ENCODE measurements at places on chromosomes 7 and 10. TPM values are rescaled to one million over a fixed set of nuclear protein-coding genes. Genes with fewer than 3 reads are reported as not detected.

DNA sequence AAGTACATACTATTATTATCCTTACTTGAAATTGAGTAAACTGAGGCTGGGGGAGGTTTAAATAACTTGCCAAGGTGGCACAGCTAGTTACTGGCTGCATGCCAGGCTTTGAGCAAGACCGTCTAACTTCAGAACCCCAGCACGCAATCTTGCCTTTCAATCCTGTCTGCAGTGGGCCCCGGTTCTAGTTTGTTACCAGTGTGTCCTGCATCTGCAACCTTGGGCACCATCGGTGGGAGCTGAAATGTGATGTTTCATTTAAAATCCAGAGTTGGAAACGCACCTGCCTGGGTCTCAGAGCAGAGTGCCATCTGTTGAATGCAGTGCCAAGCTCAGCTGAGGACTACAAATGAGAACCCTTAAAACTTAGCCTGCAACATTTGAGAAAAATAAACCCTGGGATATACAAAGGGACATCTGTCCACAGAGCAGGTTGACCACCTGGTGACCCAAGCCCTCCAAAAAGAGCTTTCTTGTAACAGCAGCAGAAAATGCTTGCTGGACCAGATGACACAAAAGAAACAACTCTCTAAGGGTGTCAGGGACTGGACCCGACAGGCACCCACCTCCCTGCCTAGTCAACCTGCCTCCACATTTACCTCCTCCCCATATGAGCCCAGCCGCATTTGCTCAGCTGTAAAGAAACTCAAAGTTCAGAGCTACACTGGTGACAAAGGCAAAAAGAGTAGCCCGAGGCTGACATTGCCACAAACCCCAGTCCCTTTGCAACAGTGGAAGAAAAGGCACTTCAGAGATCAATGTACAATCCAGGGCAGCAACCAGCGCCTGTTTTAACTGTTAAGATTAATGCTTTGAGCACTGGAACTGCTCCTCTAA is 1.7 kb downstream of the SH3PXD2A start:
- DNase-seq = no peak

GRCh38 chr10:3636356-3637181 is 148.4 kb downstream of the KLF6 start:
- no peak for DNase-seq

- DNase-seq = no peak
Measured at GRCh38 chr10:102090772-102091171, 25.6 kb downstream of the HPS6 start.

DNA sequence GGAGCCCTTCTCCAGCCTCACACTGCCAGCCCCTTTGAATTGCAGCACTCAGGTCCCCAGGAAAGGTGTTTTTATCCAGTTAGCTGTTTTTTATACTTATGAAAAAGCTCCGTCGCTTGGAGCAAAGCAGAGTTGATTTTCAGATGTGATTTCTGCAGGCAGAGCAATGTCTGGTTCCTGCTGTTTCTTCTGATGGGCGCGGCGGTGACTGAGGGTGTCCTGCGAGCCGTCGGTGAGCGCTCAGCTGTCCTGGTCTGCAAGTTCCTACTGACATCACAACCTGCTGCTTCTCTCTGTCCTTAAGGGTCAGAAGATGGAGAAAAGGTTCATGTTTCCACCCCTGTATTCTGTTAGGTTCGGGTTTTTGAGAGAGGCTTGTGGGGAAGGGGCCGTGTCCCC is 109.6 kb upstream of the FAM20C start:
- no peak for DNase-seq

GRCh38 chr10:15515202-15515601 is 144.1 kb upstream of the FAM171A1 start:
- DNase-seq = no peak

DNA sequence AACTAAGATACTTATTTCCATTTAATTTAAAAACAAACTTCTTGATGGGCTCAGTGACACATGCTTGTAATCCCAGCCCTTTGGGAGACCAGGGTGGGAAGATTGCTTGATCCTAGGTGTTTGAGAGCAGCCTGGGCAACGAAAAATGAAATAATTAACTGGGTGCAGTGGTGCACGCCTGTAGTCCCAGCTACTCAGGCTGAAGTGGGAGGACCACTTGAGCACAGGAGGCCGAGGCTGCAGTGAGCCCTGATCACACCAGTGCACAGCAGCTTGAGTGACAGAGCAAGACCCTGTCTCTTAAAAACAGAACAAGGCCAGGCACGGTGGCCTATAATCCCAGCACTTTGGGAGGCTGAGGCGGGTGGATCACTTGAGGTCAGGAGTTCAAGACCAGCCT is 37.4 kb downstream of the AVL9 start:
- DNase-seq = no peak

GRCh38 chr10:58993480-58994221 is 182.8 kb upstream of the PHYHIPL start:
- DNase-seq = no peak

DNA sequence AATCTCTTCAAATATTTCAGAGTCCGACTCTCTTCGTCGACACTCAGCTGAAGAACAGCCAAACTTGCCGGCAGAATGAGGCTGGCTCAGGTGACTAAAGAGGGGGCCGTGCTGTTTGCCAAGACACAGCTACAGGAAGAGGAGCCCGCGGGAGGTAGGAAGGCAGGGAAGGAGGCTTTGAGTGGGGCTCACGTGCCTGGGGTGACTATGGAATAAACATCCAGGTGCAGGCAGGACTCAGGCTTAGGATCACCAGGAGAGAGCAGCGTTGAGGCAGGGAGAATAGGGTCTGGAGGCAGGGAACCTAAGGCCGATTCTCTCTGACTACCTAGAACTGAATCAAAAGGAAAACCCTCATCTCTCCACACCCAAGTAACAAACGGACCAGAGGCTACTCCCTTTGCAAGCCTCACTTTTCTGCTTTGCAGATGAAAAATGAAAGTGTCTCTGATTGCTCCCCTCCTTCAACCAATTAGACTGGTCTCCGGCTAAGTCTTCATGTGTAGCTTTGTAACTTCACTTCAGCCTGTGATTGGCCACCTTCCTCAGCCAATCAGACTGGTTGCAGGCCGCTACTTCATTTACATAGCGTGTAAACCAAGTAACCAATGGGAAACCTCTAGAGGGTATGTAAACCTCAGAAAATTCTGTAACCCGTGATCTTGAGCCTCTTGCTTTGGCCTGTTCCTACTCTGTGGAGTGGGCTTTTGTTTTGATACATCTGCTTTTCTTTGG is 19.7 kb upstream of the BNIP3 start:
- DNase-seq = peak; percentile 42

DNA sequence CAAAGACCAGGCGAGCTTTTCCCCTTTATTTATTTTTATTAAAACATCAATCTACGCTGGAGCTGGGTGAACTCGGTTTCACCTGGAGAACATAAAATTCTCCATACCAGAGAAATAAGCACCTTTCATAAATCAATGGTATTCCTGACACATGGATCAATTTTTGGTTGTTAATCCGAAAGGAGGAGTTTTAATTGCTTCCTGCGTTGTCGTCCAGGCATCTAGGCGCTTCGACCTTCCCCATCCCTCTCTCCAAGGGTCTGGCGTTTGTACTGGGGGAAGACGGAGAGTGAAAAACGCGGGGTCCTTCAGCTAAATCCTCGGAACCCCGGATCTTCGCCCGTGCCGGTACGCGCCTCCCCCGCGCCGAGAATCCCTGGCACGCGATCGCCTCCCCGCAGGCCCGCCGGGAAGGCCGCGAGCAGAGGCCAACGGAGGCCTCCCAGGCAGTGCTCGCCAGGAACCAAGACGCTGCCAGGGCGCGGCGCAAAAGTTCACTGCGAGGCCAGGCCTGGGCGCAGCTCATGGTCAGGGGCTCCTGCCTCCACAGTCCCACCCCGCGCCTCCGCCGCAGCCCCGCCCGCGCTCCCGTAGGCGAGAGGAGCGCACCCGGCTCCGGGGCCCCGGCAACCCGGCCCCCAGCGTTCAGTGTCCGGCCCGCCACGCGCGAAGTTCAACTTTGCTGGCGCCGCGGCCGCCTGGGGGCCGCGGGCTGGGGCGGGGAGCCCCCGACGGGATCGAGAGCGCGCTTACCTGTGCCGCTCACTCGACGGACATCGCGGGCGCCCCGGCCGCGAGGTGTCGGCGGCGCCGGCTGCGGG is 8.3 kb upstream of the EBF3 start:
- no peak for DNase-seq

- DNase-seq = no peak
Measured at GRCh38 chr10:119241066-119241465, 33.7 kb downstream of the GRK5 start.

DNA sequence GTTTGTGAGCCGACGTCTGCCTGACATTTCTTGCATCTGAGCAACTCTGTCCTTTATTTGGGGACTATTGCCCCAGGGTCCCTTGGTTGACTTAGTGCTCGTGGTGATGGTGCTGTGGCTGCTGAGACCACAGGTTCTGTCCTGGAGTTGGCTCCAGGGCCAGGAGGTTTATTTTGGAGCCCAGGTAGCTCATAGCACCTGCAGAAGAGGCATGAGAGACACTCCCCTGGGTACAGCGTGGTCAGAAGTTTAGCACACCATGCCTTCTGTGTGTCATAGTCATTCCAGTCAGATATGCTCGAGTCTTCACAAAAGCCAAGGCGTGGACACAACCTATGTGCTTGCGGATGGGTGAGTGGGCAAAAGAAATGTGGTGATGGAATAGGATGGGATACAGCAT is 496.9 kb downstream of the TCERG1L start:
- no peak for DNase-seq

DNA sequence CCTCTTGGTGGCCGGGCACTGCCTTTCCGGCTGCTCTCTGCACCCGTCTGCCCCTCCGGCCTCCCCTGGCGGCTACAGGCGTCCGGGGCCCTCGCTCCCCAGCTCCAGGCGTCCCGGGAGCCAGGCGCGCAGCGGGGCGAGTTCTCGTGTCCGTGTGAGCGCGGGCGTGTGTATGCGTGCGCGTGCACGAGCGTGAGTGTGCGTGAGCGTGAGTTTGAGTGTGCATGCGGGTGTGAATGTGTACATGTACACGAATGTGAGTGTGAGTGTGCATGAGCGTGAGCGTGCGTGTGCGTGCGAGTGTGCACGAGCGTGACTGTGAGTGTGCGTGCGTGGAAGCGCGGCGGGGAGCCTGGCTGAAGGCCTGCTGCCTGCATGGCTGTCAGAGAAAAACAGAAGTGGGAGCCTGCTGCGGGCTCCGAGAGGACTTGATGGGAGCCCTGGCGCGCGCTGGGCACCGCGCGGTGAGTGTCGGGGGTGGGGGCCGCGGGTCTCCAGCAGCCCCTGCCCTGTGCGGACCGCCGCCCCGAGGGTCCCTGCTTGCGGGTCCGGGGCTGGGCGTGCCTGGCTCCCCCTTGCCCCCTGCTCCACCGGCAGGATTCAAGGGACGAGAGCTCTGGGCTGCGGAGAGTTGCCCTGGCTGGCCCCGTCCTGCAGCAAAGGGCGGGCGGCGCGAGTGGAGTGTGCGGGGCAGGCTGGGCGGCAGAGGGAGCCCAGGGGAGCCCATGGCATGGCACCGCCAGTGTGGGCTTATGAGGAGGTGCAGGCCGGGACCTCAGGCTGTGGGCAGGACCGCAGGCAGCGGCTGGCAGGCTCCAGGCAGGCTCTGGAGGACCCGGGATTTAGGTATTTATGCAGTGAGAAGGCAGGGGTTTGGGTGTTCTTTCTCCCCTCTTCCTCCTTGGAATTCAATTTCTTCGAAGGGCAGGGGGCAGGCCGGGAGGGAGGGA is 75.8 kb upstream of the EN2 start:
- no peak for DNase-seq

- no peak for DNase-seq
Measured at GRCh38 chr10:102405632-102406031, 10.1 kb downstream of the NFKB2 start.

GRCh38 chr10:119518176-119518575 is 24.3 kb downstream of the RGS10 start:
- DNase-seq = no peak

- peak; percentile 63 for DNase-seq
Measured at GRCh38 chr10:71712572-71713134, 6.9 kb downstream of the C10orf105 start.

CALML3 gene
- not detected for total RNA-seq

TMEM26 gene
- total RNA-seq = not detected

ERVW-1 gene
- not detected for total RNA-seq

RET gene
- 0.37 TPM for total RNA-seq

PCGF5 gene
- total RNA-seq = 59.7 TPM
